Dorsolateral prefrontal cortex (tissue), 122 donors: ENCODE measurements at places on chromosomes 12 and 14. TPM values are rescaled to one million over a fixed set of nuclear protein-coding genes. Genes with fewer than 3 reads are reported as not detected.

Gene ASCL1
- total RNA-seq, result 12.1 TPM

Gene TAS2R31
- total RNA-seq, result 10.2 TPM

Gene PLD4
- 8.1 TPM for total RNA-seq

Gene MYF5
- total RNA-seq, result not detected

GRCh38 chr14:64391113-64391725, 3.1 kb downstream of the MTHFD1 start:
- no peak for DNase-seq

GRCh38 chr12:18966954-18967353, 162.6 kb upstream of the PLEKHA5 start:
- no peak for DNase-seq

DNA sequence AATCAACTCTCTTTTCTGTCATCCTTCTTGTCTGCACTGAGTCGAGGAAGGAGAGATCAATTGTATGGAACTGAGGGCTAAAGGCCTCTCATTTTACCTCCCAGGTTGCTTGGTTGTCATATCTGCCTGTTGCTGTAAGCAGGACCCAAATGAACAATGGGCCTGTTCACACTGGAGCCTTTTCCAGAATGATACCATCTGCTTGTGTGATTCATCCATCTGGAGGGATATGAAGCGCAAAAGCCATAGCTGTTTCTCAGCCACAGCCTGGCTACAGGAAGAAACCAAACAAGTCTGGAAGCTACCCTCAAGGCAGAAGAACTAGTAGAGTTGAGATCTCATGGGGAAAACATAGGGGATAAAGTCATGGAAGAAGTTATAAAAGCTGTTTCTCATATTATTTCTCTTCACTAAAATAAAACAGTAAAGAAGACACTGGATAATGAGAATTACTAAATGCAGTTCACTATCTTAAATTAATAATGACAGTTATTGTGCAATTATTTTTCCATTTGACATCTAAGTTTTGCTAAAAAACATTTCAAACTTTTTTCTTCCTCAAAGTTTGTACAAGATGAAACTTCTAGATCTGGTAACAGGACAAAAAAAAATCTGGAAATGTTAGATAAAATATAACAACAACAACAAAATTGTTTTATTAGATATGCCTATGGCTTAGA, 106.3 kb downstream of the SPTSSA start:
- no peak for DNase-seq

DNA sequence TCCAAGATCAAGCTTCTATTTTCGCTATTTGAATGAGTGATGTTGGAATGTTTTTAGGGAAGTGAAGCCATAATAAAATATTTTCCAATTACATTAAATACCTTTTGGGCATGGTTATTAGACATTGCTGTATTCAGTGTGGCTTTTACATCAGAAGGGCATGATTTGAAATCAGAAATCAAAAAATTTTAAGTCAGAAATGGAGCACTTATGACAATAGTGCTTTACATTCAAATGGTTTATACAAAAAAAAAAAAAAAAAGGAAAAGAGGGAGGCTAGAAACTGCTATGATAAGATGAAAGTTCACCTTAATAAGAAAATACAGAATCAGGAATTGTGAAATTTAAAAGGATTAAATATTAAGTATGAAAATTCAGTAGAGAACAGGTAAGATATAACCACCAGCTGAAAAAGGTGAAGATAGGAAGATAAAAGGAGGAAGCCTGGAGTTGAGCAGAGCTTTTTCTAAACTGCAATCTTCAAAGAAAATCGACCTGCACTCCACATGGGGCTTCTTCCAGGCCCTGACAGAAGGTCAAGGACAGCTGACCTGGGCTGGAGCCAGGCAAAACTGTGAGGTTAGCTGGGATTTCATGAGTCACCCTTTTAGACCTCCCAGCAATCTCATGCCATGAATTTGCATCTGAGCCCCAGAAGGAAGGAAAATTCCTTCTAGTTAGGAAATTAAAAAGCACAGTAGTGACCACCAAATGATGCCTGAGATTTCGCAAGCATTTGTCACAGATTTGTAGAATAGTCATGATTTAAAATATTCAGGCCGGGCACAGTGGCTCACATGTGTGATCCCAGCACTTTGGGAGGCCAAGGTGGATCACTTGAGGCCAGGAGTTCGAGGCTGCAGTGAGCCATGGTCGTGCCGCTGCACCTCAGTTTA, 23.4 kb upstream of the BMP4 start:
- no peak for DNase-seq

- no peak for DNase-seq
Measured at GRCh38 chr14:55450124-55450523, 9.7 kb upstream of the TBPL2 start.

DNA sequence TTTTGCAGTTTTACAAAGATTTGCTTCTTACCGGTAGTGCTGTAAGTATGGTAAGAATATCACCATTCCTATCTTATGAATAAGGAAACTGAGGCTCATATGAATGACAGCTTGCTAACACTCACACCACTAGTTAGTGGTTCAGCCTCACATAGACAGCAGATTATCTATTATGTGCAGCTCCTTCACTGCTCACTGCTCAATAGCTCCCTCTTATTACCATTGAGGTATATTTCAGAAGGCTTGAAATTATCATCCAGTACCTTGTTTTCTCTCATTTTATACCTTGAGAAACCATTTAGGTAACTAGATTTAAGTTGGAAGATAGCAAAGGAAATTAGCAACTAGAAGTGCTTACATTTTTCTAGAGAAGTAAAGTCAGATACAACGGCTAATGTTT, 15.5 kb downstream of the RIC8B start:
- DNase-seq, result no peak

GRCh38 chr12:14982562-14982961, 9.7 kb downstream of the PDE6H start:
- no peak for DNase-seq

DNA sequence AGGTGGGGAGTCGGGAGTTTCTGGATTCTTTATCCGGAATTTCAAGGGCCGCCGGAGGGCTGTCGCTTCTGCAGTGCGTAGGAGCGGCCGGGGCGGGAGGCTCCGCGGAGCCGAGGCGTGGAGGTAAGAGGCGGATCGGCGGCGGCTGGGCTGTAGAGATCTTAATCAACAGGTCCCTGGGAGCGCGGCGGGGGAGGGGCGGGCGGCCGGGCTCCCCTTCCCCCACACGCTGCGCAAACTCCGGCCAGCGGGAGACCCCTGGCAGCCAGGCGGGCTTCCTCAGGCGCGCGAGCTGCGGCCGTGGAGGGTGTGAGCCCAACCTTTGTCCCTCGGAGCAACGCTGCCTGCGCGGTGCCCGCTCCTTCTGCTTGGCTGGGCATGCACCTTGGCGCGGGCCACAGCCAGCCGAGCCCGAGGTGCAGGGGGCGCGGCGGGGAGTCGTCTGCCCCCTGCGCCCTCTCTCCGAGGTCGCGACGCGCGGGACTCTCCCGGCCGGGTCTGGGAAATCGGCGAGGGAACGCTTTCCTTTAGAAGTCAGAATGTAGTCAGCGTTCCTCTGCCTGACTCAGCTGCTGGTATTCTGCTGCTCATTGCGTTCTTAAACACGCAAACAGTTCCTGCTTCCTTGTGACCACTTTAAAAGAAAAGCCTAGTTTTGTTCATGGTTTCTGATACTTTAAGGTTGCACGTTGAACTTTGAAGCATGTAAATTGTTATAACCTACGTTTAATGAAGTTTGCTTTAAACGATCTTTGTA, at the start of gene PALS1:
Gene PALS1, plus strand, starts transcription at position 25 of the 757 bp plus-strand sequence. CDS start 37,736 bp downstream, outside the sequence.
- no peak for DNase-seq

DNA sequence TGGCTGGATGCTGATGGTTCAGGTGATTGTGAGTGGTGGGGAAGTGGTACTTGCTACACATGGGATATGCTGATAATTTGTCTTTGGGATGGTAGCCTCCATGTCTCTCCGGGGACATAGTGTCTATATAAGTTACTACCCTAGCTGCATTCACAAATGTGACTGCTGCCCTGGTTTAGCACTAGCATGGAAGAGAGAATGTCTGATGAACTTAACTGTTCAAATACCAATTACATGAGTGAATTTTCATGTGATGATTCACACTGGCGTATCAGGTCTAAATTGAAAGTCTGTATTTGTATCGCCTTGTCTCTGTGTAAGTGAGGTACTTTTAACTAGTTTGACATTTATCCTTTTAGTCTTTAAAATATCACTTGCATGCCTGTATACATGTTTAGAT, 34.4 kb downstream of the ATF7IP start:
- no peak for DNase-seq

- DNase-seq, result no peak
Measured at GRCh38 chr14:100888789-100889315, 14.7 kb downstream of the RTL1 start.

DNA sequence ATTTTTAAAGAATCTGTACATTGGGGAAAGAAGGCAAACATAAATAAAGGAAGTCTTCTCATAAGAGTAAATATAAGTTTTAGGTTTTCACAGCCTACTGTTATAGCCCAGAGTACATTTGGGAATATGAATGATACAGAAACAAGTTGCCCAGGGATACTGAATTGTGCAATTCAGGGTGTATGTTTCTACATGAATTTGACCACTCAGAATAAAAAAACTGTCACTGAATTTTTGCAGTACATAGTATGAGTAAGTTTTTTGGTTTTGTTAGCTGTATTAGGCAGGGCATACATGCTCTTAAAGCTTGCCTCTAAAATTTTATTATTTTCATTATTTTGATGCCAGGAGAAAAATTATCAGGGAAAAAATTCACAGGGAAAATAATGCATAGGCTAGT, 6.6 kb upstream of the PCNX4 start:
- DNase-seq, result no peak

GRCh38 chr14:106507354-106507753, 981.0 kb downstream of the TMEM121 start:
- DNase-seq, result no peak

- DNase-seq, result no peak
Measured at GRCh38 chr12:102300824-102301461, 103.3 kb upstream of the PMCH start.

- no peak for DNase-seq
Measured at GRCh38 chr12:101967506-101967905, 90.1 kb downstream of the DRAM1 start.

DNA sequence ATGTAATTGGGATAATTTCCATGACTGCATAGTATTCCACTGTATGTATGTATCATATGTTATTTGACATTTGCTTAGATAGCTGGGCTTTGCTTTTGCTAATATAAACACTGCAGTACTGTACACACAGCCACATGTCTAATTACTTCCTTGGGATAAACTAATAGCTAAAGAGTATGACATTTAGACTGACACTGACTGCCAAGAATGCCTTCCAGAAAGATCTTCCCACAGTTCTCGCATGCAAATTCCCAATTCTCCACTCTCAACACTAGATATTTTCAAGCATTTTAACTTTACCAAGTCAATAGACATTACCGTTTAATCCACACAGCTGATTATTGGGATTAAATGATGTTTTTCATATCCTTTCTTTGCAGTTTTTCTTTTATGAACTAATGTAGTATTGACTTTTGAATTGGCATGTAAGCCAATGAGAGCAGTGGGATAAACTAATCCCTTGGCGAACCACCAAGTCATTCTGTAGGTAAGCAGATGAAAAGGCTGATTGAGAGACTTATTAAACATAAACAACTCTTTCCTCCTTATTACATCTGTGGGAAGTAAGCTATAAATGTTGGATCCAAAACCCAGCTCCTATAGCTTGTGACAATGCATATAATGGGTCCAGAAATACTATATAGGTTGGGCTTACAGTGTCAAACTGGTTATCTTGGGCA, 55.5 kb downstream of the STON2 start:
- no peak for DNase-seq

GRCh38 chr12:26595806-26596205, 237.2 kb downstream of the ITPR2 start:
- no peak for DNase-seq

GRCh38 chr12:88897723-88898122, 317.5 kb upstream of the KITLG start:
- no peak for DNase-seq

DNA sequence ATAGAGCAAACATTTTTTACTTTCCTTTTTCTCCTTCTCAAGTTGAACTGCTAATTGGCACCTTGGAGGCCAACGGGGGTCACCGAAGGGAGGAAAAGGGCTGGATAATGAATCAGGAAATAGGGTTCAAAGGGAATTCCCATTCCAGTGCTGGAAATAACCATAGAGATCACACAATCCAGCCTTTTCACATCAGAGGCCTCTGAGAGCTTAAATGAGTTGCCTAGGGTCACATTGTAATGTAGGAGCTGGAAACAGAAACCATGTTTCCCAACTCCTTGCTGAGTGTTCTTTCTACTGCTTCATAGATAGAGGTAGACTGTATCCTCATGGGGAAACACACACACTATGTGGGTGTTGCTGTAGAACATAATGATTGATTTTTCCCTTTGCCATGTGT, 60.6 kb upstream of the DDHD1 start:
- DNase-seq, result no peak

DNA sequence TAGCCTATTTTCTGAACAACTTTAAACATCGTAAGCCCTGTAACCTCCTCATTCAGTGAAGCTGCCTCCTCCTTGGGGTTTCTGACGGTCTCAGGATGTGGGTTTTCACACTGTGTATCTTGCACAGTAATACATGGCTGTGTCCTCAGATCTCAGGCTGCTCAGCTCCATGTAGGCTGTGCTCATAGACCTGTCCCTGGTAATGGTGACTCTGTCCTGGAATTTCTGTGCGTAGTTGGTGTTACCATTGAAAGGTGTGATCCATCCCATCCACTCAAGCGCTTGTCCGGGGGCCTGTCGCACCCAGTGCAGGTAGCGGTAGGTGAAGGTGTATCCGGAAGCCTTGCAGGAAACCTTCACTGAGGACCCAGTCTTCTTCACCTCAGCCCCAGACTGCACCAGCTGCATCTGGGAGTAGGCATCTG, 980.5 kb downstream of the TMEM121 start:
- no peak for DNase-seq

GRCh38 chr12:78951803-78952551, 87.4 kb downstream of the SYT1 start:
- no peak for DNase-seq

DNA sequence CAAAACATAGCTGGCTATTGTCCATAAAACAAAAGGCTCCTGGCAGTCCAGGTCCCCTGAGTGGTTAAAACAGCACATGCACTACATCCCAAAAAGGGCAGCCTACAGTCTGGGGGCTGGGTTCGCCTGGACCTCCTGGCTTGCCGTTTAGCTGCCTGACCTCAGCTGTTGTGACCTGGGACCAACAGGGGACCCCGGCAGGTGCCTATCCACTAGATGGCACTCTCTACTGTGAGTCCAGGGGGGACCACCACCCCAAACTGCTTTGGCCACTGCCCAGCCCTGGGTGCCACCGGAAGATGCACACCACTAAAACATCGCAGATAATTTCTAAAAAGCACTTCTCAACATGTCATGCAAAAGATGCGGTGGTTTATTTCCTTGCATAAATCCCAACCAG, 2.9 kb upstream of the RTL1 start:
- DNase-seq, result no peak

DNA sequence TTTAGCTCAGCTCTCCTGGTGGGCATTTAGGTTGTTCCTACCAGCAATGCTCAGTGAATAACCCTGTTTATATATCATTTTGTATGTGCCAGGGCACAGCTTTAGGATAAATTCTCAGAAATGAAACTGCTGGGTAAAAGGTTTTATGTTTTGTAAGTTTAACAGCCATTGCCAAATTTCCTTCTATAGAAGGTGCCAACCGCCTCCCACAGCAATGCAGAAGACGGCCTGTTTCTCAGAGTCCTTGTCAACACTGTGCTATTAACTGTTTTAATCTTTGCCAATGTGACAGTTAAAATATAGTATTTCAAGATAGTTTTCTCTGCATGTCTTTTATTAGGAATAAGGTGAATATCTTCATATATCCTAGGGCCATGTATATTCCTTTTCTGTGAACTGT, 65.0 kb downstream of the PPP1R13B start:
- peak; percentile 36 for DNase-seq
